GM12892 (cell line): ENCODE measurements at places on chromosomes 1 and 21.

- no peak for DNase-seq
Measured at GRCh38 chr1:228423404-228424053, 6.9 kb upstream of the TRIM17 start.

DNA sequence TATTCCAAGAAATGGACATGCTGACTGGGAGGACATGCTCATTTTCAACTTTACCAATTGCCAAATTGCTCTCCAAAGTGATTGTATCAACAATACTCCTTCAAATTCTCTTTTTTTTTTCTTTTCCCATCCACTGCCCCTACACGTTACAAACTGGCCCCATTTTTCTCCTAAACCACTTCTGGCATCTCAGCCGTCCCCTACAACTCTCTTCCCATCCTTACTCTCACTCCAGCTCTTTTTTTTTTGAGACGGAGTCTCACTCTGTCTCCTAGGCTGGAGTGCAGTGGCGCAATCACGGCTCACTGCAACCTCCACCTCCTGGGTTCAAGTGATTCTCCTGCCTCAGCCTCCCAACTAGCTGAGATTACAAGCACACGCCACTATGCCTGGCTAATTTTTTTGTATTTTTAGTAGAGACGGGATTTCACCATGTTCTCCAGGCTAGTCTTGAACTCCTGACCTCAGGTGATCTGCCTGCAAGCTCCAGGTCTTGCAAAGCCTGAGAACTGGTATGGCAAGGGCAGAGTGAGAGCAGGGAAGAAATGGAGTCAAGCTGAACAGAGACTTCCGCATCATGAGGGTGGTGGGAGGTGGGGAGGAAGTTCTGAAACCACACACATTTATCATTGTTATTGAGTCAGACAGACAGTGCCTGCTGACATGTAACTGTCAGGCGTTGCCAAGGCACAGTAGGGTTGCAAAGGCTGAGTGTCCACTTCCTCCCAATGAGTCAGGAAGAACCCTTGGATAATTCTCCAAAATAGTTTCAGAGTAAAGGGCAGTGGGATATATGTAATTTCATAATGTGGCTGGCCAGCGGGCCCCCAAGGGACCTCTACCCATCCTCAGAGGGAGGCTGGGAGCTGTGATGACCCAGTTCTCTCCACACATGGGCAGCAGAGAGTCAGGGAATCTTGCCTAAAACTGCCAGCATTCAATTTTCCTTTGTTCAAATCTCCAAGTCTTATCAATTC, 17.4 kb downstream of the CELA3A start:
- peak; percentile 32 for DNase-seq

GRCh38 chr1:226901421-226901820, 31.0 kb downstream of the PSEN2 start:
- DNase-seq: no peak

DNA sequence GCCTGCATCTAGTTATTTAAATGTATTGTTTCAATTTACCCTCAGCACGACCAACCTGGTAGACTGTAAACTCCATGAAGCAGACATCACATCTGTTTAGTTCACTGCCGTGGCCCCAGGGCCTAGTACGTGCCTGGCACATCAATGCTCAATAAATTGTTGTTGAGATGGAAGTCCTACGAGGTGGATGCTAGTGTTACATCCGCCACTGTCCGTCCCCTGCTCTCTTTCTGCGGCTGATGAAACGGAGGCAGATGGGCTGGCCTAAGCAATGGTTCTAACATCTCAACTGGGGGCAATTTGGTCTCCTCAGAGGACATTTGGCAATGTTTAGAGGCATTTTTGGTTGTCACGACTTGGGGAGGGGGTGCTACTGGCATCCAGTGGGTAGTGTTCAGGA, 121.4 kb upstream of the IGSF21 start:
- no peak for DNase-seq

GRCh38 chr1:108708691-108709660, 3.7 kb upstream of the FNDC7 start:
- DNase-seq: no peak

- peak; percentile 17 for DNase-seq
Measured at GRCh38 chr1:216600730-216601609, 122.3 kb downstream of the ESRRG start.

DNA sequence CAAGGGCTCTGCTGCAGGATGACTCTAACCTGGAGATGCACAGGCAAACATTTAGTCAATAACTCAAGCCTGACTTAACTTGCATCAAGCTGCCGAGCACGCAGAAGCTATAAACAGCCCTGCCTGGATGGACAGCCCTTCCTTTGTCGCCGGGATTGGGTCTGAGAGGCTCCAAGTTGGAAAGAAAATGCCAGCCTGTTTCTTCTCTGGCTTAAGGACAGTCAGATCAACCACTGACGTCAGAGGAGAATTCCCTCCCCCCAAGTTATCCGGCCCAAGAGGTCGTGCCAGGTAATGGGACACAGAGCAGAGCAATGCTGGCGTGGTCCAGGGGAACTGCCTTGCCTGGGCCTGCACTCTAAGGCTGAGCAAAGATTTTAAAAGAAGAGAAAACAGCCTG, 27.1 kb upstream of the LRRC38 start:
- DNase-seq: no peak

- DNase-seq: peak; percentile 1
Measured at GRCh38 chr1:219988387-219988786, 57.9 kb downstream of the EPRS1 start.

- no peak for DNase-seq
Measured at GRCh38 chr1:213136190-213136917, 85.3 kb downstream of the RPS6KC1 start.

GRCh38 chr1:43549921-43550597, 19.4 kb downstream of the PTPRF start:
- no peak for DNase-seq

- DNase-seq: no peak
Measured at GRCh38 chr1:187537936-187538335, 709.2 kb downstream of the PLA2G4A start.

DNA sequence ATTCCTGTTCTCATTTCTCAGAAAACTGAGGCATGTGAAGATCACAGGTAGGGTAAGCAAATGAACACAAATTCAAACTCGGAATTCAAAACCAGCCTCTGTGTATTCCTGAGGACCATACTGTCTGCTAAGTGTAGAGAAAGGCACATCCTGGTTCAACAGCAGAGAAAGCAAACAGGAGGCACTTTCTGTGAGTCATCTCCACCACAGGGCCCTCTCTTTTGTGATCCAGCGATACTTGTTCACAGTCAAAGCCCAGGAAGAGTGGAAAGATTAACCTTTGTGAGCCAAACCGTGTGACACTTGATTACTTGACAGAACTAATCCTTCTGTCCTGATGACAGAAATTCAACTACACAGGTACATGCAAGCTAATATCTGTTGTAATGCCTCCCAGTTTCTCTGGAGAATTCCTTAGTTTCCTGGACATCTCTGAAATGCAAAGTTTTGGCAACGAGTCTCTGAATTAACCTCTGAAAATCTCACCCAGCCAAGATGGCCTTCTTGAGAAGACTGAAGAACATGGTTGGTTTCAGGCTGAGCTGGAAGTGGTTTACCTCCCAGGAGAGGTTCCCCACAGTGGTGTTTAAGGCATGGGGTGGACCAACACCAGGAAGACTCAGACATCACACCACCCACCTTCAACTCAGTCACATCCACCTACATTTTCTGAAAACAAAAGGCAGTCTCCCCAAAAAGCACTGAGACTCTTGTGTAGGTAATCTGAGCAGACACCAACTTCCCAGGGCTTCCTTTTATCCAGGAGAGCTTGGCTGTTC, 98.2 kb upstream of the ERG start:
- DNase-seq: no peak

DNA sequence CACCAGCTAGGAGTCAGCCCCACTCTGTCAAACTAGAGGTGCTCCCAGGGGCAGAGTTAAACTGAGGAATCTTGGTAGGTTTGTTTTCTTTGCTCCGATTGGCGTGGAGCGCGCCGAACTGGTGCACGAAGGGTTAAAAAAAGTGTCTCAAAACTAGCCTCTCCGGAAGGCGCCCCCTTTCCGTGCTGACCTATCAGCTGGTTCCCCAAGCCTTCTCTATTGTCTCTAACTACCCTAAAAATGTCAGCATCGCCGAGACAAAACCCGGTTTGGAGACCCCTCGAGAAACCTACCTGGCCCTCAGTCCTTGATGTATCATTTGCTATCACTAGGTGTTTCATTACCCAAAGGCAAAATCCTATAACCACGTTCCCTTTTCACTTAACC, 2.2 kb downstream of the TGFB2 start:
- no peak for DNase-seq

GRCh38 chr1:1215080-1215676, 1.2 kb upstream of the TNFRSF4 start:
- DNase-seq: no peak

DNA sequence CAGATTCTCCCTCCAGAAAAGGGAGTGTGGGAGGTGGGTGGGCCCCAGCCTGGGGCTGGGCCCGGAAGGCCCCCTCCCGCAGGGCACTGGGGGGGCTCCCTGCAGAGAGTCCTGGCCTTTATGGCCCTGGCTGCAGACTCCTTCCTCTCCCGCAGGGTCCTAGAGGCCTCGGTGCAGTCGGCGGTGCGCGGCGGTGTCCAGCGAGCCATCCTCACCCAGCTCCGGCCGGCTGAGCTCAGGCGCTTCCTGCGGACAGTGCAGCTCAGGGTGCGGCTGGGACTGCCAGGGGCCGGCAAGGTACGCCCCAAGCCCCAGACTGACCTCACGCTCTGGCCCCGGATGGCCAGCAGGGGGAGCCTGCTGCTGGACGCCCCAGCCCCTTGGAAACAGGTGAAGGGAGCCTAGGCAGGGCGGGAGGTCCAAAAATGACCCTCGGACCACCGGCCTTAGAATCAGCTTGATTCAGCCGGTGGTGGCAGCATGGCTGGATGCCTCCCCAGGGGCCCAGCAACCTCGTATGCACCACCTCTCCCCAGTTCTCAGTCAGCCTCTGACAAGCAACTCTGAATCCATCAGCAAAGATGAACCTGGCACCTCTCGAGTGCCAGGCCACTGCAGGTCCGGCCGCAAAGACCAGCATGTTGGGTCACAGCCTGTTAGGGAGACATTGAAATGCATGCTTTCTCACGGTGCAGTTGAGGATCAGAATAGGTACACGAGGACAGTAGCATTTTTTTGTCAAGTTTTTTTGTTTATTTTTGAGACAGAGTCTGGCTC, 20.6 kb downstream of the MTHFR start:
- DNase-seq: peak; percentile 74

- no peak for DNase-seq
Measured at GRCh38 chr1:4468804-4469514, 185.4 kb upstream of the AJAP1 start.

DNA sequence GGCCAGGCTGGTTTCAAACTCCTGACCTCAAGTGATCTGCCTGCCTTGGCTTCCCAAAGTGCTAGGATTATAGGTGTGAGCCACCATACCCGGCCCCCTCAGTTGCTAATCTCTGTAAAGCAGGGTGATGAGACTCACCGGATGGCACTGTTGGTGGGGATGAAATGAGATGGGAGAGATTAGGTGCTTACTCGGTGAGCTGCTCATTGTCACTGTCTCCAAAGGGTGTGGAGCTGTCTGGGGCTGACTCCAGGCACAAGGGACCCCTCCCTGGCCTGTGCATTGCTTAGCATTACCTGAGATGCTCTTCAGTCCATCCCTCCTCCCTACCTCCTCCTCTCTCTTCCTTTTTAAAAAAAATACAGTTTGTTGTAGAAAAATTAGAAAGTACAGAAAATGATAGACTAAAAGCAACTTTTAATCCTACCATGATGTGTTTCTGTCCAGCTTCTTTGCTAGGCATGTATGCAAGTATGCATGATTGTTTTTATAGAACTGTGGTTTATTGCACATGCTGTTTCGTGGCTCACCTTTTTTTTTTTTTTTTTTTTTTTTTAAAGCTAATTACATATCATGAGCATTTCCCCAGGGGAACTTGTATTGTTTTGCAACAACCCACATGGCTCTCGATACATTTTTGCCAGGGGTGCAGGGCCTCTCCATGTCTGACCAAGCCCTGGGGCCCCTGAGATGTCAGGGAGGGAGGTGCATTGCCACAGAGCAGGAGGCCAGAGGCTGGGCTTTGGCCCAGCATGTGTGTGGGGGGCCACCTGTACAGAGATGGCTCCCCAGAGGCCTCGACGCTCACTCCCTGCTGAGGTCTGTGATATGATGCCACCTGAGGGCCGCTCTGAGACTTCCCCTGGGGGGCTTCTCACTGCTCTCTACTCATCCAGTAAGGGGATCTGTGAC, 55.4 kb downstream of the ARHGEF10L start:
- no peak for DNase-seq

- no peak for DNase-seq
Measured at GRCh38 chr1:157032303-157032702, 13.2 kb downstream of the ARHGEF11 start.

GRCh38 chr1:168497376-168497950, 46.3 kb downstream of the XCL2 start:
- DNase-seq: no peak

GRCh38 chr1:41795205-41795762, 123.4 kb downstream of the HIVEP3 start:
- DNase-seq: no peak

DNA sequence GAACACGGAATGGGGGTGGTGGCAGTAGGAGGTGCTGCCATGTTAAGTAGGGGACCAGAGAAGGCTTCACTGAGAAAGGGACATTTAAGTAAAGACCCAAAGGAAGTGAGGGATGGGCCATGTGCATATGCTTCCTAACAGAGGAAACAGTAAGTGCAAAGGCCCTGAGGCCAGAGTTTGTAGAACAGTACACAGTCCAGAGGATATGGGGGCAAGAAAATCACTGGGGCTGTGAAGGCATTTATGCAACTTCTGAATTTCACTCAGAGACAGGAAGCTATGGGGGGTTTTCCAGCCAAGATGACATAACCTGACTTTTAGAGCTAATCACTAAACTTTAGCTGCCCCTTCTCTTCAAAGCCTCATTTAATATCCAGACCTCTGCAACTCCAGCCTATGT, 202.5 kb upstream of the EDN2 start:
- DNase-seq: no peak

- DNase-seq: no peak
Measured at GRCh38 chr21:41692185-41692565, 74.7 kb downstream of the RIPK4 start.

- DNase-seq: no peak
Measured at GRCh38 chr1:32611859-32612188, 38.5 kb downstream of the ZBTB8OS start.

GRCh38 chr1:99481391-99481996, 164.4 kb upstream of the PALMD start:
- no peak for DNase-seq

DNA sequence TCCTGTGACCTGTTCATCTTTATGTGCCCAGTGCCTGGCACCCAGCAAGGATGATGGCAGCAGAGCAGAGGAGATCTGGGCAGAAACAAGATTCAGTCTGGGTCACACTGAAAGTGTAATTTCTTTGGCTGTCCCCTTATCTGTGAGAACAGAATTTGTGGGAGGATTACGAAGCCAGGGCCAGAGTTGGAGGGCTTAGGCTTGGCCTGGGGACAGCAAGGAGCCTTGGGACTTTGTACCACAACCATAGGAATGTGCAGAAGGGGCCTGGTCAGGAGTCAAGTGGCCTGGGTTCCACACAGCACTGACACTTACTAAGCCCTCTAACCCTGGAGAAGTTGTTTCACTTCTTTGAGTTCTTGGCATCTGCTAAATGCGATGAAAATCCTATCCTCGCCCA, 12.8 kb downstream of the PMVK start:
- DNase-seq: no peak
